ENCODE measurements at places on chromosomes 2 and 18. TPM values are rescaled to one million over a fixed set of nuclear protein-coding genes. Genes with fewer than 3 reads are reported as not detected.
A peak's percentile ranks its signal among the peaks of the same experiment; 100 is the strongest.

DNA sequence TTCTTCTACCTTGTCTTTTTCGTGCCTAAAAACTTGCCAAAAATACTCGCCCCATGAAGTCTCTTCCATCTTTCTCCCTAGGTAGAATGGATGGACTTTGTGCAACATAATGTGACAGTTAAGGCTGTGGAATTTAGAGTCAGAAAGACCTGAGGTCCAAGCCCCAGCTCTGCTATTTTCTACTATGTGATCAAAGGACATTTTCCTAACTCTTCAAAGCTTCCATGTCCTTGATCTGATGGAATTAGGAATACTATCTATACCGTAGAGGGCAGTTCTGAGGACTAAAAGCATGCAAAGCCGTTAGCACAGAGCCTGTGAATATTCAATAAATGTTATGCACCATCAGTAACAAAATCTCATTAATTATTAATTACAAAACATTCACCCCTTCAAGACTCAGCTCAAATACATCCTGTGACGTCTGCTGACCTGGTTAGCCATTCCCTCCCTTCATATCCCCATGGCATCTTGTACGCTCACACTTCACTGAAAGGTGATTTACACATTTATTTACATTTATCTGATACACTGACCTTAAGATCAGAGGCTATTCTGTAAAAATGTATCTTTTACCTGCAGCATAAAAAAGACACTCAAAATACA, 15.1 kb downstream of the IWS1 start:
- H3K27ac ChIP-seq, result no peak overlapping the region
- no peaks in the 10 kb centered on the region for H3K27me3 ChIP-seq
- H3K4me1 ChIP-seq, result peaks cover 58% of the 10 kb centered on the region
- no peak overlapping the region for H3K4me3 ChIP-seq
- no peaks in the 10 kb centered on the region for H3K36me3 ChIP-seq

TBR1 gene
- 0.97 TPM for total RNA-seq

GRCh38 chr18:76657911-76658470, 162.9 kb upstream of the ZNF516 start:
- H3K4me1 ChIP-seq, result no peaks in the 10 kb centered on the region
- no peak overlapping the region for H3K4me3 ChIP-seq
- DNase-seq, result no peak
- no peak overlapping the region for H3K27ac ChIP-seq
- no peaks in the 10 kb centered on the region for H3K36me3 ChIP-seq

- DNase-seq, result peak; percentile 35
- no peak overlapping the region for H3K4me3 ChIP-seq
- H3K27ac ChIP-seq, result no peak overlapping the region
- no peaks in the 10 kb centered on the region for H3K4me1 ChIP-seq
- no peaks in the 10 kb centered on the region for H3K36me3 ChIP-seq
- H3K27me3 ChIP-seq, result no peaks in the 10 kb centered on the region
These were observed 311.9 kb downstream of the GBX2 start for GRCh38 chr2:235856151-235856854.

DNA sequence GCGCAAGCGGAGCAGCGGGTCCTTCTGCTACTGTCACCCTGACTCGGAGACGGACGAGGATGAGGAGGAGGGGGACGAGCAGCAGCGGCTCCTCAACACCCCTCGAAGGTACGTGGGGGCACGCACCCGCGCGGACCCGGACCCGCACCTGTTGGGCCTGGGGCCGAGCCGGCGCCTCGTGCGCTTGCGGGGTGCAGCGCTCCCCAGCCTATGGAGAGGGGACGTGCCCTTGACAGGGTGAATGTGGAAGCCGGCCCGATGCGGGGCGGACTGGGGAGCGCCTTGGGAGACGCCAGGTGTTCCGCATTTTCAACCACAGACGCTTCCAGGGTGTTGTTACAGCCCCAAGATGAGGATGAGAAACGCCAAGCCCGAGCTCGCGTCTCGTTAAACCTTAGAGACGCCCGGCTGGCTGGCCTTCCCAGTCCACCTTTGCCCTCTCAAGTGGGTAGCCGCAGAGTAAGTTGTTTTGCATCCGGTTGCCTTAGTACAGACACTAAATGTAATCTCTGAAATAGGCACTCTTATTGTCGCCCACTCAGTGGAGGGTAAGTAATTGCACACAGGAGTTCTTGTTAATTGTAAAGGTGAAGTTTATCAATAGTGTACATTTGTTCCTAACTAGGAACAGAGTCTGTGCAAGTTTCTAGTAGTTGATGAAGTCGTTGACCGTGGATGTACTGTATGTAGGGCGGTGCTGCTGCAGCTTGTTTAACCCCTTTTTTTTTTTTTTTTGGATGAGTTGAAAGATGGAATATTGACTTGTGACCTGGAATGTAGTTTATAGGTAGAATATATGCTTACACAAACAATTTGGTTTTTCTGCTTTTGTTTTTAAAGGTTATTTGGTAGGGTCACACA, 815 bp downstream of the GMCL1 start:
- H3K27ac ChIP-seq, result peak overlapping the region; percentile 38
- H3K36me3 ChIP-seq, result 0 out of 2 replicates have a peak, but pooled peaks cover under 1% of the 10 kb centered on the region
- H3K27me3 ChIP-seq, result no peaks in the 10 kb centered on the region

DNA sequence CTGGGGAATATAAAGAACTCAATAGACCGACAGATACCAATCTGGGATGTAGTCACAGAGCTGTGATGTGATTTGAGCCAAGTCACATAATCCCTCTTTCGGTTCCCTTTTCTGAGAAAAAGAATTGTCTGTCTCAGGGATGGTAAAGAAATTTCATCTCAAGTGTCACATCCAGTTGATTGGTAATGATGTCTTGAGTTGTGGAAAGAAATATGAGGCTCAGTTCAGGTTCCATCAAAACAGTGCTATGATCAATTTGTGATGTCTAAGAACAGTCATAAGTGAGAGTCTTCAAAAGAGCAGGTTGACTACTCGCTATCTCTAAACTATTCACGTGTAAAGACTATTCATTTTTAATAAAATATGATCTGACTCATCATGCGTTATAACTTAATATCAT, 223.3 kb downstream of the METTL4 start:
- H3K27ac ChIP-seq, result no peak overlapping the region
- H3K4me1 ChIP-seq, result 0 out of 2 replicates have a peak, but pooled peaks cover 7% of the 10 kb centered on the region
- no peak overlapping the region for H3K4me3 ChIP-seq
- DNase-seq, result no peak
- H3K27me3 ChIP-seq, result no peaks in the 10 kb centered on the region

TOGARAM2 gene
- total RNA-seq, result not detected

DNA sequence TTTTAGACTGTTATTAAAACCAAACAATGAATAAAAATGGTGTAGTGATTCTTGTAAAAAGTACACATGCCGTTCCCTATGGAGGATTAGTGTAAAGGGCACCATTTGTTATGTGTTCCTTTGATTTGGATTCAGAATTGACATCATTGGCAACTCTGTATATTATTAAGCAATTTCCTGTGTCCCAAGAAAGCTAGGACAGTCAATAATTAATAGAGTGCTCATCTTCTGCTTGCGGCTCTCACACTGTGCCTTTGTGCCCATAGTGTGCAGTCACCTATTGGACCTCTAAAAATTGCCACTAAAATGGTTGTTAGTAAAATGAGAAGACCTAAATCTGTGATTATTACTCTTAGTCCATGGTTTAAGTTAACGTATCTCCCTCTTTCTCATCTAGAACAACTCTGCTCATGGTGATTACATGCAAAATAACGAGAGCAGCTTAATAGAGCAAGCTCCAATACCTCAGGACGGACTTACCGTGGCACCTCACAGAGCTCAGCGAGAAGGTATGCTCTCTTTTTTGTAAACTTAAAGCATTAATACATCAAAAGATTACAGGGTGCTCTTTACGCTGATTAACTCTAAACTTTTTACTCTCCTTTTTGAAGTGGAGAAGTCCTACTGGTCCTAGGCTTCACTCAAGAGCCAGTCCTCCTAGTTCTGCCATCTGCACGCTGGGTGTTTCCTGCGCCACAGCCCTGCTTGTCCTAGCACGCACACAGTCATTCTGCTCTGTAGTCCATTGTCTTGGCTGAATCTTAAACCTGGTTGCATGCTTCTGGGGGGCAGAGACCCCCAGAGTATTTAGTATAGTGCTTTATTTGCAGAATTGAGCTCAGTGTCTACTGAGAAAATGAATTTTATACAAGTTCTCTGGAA, 16.7 kb downstream of the ZCCHC2 start:
- no peaks in the 10 kb centered on the region for H3K4me1 ChIP-seq
- H3K27ac ChIP-seq, result no peak overlapping the region
- peaks cover 9% of the 10 kb centered on the region for H3K36me3 ChIP-seq
- no peak overlapping the region for H3K4me3 ChIP-seq
- no peak for DNase-seq

DNA sequence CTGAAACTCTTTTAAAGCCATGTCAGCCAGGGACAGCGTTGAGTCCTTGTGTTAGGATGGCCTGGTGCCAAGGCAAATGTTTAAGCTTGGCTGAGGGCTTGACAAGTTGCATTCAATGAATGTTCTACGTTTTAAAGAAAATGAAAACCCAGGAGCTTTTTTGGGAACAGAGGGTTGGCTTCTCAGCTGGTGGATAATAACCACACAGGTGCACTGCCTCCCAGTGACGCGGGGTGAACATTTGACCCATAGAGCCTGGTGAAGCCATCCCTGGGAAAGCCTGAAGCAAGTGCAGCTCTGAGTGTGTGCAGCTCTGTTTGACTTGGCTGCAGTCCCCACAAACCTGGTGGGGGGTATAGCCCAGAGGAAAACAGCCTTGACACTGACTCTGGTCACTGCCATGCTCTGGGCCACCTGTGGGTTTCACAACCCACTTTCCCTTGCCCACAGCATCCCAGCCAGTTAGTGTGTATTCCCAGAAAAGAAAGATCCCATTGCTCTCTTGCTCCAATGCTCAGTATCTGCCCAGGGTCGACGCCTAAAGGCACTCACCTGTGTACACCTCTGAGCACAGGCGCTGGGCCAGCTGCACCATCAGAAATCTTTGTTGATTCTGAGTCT, 874.9 kb downstream of the RNF144A start:
- H3K27me3 ChIP-seq, result no peaks in the 10 kb centered on the region
- no peaks in the 10 kb centered on the region for H3K36me3 ChIP-seq
- H3K4me1 ChIP-seq, result peaks cover 8% of the 10 kb centered on the region
- no peak for DNase-seq
- no peak overlapping the region for H3K27ac ChIP-seq
- H3K4me3 ChIP-seq, result no peak overlapping the region

DNA sequence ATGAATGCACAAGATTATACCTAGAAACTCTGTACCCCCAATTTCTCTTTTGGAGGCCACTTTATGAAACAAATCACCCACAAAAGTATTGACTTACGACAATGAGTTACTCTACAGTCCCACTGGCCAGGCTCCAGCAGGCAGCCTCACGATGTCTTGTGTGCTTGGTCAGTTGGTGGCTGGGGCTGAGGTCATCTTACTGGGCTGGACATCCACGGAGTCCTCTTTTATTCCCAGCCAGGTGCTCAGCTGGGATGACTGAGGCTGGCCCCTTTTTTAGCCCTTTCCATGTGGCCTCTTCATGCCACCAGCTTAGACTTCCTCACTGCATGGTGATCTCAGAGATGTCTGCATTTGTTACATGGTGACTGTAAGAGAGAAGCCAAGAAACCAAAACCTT, 8.9 kb upstream of the ID2 start:
- no peak for DNase-seq
- H3K4me3 ChIP-seq, result no peak overlapping the region
- H3K27ac ChIP-seq, result no peak overlapping the region
- no peaks in the 10 kb centered on the region for H3K36me3 ChIP-seq
- no peaks in the 10 kb centered on the region for H3K27me3 ChIP-seq

- no peak for DNase-seq
- no peaks in the 10 kb centered on the region for H3K36me3 ChIP-seq
- no peak overlapping the region for H3K4me3 ChIP-seq
- H3K4me1 ChIP-seq, result no peaks in the 10 kb centered on the region
- H3K27ac ChIP-seq, result no peak overlapping the region
These were observed 175.9 kb downstream of the NRXN1 start for GRCh38 chr2:50856016-50856541.

DNA sequence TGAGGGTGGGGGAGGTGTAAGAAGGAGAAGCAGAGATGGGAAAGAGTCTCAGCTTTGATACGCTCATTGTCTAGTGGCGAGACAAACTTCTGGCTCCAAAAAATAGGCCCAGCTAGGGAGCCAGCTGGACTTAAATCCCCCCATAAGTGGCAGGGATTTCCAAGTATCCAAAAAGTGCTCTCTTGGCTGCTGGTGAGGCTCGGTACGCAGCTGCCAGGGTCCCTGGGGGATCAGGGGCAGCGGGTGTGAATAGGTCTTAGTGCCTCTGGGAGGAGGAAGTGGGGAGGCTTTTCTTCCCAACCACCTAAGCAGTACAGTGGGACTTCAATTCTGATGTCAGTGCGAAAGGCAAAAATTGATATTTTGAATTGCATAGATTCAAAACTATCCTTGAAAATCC, 73.5 kb downstream of the ALK start:
- H3K4me3 ChIP-seq, result no peak overlapping the region
- H3K36me3 ChIP-seq, result no peaks in the 10 kb centered on the region
- H3K27ac ChIP-seq, result no peak overlapping the region
- H3K27me3 ChIP-seq, result peaks cover 16% of the 10 kb centered on the region
- DNase-seq, result no peak

TMEM247 gene
- total RNA-seq, result not detected

PSMA8 gene
- total RNA-seq, result not detected

- H3K27ac ChIP-seq, result no peak overlapping the region
- H3K36me3 ChIP-seq, result no peaks in the 10 kb centered on the region
- H3K4me1 ChIP-seq, result no peaks in the 10 kb centered on the region
These were observed 69.5 kb upstream of the PELI1 start for GRCh38 chr2:64213532-64214275.

ERFE gene
- 0.86 TPM for total RNA-seq

DNA sequence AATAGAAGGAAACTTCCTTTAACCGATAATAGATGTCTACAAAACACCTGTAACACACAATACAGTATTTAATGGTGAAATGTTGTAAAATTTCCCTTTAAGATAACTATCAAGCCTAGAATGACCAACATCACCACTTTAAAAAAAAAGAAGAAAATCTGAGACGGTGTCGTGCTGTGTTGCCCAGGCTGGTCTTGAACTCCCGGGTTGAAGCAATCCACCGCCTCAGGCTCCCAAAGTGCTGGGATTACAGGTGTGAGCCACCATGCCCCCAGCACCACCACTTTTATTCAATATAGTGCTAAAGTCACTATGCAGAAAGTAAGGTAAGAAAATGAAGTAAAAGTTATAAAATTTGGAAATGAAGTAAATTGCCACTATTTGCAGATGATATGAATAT, 96.9 kb downstream of the MYOM1 start:
- no peak overlapping the region for H3K4me3 ChIP-seq
- H3K4me1 ChIP-seq, result no peaks in the 10 kb centered on the region
- no peaks in the 10 kb centered on the region for H3K27me3 ChIP-seq
- no peak for DNase-seq
- H3K27ac ChIP-seq, result no peak overlapping the region

DNA sequence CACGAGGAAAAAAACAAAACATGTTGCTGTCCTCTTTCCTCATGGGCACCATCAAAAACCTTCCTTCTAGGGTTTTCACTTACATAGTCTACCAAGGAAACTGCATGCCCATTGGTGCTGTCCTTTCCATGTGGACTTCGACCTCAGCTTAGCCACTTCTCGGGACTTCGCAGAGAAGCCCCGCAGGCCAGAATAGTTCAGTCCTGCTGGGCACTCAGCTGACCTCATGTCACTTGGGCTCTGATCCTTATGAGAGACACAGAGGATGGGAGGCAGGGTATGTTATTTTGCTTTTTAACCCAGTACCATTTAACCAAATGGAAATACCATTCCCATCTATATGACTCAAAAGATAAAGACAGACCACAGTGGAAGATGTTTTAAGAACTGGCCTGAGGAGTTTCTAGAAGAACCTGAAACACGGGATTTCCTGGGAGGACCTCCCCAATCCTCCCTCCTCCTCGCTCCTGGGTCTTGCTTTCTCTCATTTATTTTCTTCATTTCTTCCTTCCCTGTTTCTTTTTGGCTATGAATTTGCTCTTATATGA, 28.4 kb downstream of the AAK1 start:
- peaks cover 11% of the 10 kb centered on the region for H3K4me1 ChIP-seq
- no peak overlapping the region for H3K27ac ChIP-seq
- no peaks in the 10 kb centered on the region for H3K27me3 ChIP-seq
- H3K4me3 ChIP-seq, result no peak overlapping the region
- DNase-seq, result no peak
